ENCODE measurements at places on chromosomes 1 and 21. TPM values are rescaled to one million over a fixed set of nuclear protein-coding genes. Genes with fewer than 3 reads are reported as not detected.

- DNase-seq, result peak; percentile 52
Measured at GRCh38 chr1:172325531-172325930, 95.0 kb upstream of the C1orf105 start.

- no peak for DNase-seq
Measured at GRCh38 chr1:245829826-245830225, 675.0 kb downstream of the KIF26B start.

- peak; percentile 60 for DNase-seq
Measured at GRCh38 chr1:59076612-59077011, 220.3 kb upstream of the FGGY start.

- DNase-seq, result no peak
Measured at GRCh38 chr1:12631571-12631970, 12.3 kb upstream of the AADACL4 start.

GRCh38 chr1:231420299-231420958 is 1.7 kb downstream of the EGLN1 start:
- peak; percentile 52 for DNase-seq

DNA sequence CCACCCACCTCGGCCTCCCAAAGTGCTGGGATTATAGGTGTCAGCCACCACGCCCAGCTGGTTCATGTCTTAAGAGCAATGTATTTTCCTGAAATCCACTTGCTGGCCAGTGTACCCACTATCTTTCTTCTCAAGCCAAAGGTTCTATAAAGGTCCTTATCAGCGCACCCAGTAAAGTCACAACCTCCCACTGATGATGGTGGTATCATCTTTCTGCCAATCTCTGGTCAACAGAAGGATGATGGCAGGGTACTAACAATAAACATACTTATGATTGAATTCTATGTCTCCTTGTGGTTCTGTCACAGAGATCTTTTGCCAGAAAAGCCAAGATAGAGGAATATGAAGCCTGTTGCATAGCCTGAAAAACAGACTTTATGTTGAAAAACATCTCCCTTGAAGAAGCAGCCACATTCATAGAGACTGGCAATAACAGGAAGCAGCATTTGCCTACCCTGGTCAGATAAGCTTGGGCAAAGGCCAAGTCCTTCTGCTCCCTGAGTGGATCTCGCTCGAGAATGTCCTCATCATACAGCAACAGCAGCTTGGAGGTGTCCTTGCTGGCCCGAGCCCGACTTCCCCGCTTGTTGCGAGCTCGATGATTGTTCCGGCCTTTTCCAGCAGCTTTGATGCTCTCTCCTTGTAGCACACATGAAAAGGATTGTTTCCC is 73.0 kb downstream of the DAP3 start:
- peak; percentile 66 for DNase-seq

DNA sequence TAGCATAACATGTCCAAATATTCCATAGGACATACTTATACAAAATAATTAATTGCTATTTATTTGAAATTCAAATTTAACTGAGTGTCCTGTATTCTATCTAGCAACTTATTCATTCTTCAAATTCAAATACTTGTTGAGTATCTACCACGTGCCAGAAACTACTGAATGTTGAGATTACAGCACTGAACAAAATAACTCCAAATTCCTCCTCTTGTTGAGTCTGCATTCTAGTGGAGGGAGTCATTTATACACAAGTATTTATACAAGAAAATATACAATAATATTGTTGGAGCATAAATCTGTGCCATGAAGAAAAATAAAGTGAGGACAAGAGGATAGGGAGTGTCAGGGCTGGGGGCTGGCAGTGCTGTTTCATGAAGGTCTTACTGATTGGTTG is 43.7 kb upstream of the CDC42BPA start:
- DNase-seq, result no peak

GRCh38 chr21:42235593-42235992 is 16.7 kb downstream of the ABCG1 start:
- peak; percentile 19 for DNase-seq

- DNase-seq, result no peak
Measured at GRCh38 chr1:113858418-113858817, 13.1 kb downstream of the PTPN22 start.

DNA sequence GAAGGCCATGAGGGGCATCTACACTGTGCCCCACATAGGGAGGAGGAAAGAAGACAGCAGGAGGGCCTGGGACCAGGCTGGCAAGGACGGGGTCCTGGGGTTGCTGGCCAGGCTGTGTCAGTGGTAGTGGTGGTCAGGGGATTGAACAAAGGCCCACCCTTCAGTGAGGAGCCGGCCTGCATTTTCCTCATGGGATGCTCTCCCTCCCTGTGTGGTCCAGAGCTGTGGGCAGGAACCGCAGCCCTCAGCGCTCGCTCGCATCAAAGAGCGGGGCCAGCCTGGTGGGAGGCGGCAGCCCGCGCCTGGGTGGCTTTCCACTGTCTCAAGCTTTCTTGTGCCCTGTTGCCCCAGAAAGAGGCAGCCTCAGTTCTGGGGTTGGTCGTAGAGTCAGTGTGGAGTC is 24.8 kb downstream of the LHX4 start:
- no peak for DNase-seq

GRCh38 chr1:21318714-21319159 is 28.5 kb upstream of the ECE1 start:
- DNase-seq, result no peak

DNA sequence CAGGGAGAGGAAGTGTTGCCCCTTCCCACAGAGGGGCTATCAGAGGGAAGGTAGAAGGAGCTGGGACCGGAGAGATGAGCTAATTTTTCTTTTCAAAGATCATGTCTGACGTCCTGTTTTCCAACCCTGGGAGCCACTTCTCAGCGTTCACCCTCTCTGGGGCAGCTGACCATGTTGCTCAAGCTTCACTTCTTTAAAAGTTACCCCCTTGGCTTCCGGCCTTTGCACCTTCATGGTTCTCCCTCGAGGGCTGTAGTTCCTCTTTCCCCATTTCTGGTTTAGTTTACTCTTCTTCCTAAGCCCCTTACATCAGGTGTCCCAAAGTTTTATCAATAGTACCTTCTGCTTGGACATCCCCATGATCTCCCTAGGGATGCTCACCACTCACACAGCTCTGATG is 23.8 kb upstream of the CSF1 start:
- no peak for DNase-seq

DNA sequence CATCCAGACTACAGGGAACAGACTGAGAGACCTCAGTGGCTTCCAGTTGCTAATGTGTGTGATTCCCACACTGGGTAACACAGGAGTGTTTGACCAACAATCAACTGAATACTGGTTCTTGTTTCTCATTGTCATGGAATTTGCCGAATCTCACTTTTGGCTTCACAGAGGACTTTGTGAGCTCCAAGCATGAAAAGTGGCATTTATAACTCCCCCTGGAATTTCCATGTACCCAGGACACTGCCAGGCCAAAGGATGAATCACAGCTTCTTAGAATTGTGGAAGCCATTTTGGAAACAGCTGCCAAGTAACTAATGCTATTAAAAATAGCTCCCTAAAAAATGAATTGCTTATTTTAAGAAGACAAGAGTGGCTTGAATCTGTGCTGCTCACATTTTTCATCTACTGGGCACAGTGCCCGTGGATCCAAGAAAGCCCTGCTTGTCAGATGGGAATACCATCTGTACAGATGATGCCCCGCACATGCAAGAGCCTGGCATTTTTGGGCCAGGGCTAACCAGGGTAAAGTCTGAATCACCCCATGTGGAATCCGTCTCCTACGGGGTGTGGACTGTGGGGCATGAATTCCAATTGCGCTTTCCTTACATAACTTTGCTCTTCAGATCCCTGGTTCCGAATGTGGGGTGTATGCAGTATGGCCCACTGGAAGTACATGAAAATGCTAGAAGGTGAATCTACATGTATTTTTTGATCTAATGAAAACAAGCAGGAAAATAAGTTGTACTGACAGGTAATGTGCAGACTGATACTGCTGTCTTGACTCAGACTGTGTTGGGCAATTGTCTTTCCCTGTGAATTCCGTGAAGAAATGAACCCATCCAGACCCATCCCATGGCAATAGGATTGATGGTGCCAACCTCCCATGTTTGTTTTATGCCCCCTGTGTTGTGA is 487.3 kb downstream of the SIPA1L2 start:
- DNase-seq, result peak; percentile 38

GRCh38 chr1:154456631-154457030 is 45.4 kb upstream of the TDRD10 start:
- DNase-seq, result no peak

GRCh38 chr21:26967062-26967913 is at the start of gene ADAMTS5:
TSS of gene ADAMTS5 (minus strand) at chr21:26967088. CDS start at chr21:26966391, 697 bp downstream.
- DNase-seq, result peak; percentile 15

GRCh38 chr1:39852214-39852791 is 31.0 kb downstream of the TRIT1 start:
- DNase-seq, result no peak

- DNase-seq, result no peak
Measured at GRCh38 chr1:44112486-44112885, 6.1 kb upstream of the KLF17 start.

GRCh38 chr1:220269036-220269435 is 3.2 kb downstream of the RAB3GAP2 start:
- no peak for DNase-seq

DNA sequence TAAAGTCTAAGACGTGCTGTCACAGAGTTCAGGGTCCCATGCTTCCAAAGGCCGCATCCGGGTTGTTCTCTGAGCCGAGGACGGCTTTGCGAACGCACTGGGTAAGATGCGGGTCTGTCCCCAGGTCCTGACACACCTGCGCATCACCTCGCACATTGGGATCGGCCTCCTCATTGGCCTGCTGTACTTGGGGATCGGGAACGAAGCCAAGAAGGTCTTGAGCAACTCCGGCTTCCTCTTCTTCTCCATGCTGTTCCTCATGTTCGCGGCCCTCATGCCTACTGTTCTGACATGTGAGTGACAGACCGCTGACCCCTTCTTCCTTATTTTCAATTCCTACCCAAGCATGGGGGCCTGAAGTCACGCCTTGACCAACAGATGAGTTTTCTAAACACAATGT is 25.3 kb downstream of the TFF3 start:
- no peak for DNase-seq

DNA sequence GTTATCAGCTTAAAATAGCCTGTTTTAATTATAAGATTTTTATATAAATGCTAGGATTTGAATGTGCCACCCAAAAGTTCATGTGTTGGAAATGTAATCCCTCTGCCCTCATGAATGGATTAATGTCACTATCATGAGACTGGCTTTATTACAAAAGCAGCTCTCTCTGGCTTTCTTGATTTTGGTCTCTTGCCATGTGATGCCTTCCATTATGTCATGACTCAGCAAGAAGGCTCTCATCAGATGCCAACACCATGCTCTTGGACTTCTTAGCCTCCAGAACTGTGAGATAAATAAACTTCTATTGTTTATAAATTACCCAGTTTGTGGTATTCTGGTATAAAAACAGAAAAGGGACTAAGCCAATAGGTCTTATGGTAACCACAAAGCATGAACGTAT is 6.9 kb upstream of the PRSS38 start:
- no peak for DNase-seq

DNA sequence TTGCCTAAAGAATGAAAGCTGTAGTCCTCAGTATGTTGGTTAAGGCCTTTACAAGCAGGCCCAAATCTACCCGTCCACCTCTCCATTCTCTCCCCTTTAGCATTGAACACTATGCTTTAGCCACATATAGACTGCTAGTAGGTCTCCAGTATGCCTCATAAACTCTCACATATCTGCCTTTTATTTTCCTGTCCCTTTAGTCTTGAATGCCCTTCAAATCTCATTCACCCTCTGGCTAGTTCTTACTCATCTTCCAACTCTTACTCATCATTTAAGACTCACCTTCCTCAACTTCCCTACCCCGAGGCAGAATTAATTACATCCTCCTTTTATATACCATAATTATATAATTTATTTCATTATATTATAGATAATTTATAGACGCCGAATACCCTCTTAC is 78.7 kb upstream of the TSPAN2 start:
- DNase-seq, result no peak

DNA sequence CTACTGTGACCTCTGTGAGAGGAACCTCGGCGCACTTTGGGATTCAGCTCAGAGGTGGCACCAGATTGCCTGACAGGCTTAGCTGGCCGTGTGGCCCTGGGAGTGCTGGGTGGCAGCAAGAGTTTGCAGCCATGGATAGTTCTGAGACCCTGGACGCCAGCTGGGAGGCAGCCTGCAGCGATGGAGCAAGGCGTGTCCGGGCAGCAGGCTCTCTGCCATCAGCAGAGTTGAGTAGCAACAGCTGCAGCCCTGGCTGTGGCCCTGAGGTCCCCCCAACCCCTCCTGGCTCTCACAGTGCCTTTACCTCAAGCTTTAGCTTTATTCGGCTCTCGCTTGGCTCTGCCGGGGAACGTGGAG is 67.5 kb downstream of the DISC1 start:
- DNase-seq, result no peak

DNA sequence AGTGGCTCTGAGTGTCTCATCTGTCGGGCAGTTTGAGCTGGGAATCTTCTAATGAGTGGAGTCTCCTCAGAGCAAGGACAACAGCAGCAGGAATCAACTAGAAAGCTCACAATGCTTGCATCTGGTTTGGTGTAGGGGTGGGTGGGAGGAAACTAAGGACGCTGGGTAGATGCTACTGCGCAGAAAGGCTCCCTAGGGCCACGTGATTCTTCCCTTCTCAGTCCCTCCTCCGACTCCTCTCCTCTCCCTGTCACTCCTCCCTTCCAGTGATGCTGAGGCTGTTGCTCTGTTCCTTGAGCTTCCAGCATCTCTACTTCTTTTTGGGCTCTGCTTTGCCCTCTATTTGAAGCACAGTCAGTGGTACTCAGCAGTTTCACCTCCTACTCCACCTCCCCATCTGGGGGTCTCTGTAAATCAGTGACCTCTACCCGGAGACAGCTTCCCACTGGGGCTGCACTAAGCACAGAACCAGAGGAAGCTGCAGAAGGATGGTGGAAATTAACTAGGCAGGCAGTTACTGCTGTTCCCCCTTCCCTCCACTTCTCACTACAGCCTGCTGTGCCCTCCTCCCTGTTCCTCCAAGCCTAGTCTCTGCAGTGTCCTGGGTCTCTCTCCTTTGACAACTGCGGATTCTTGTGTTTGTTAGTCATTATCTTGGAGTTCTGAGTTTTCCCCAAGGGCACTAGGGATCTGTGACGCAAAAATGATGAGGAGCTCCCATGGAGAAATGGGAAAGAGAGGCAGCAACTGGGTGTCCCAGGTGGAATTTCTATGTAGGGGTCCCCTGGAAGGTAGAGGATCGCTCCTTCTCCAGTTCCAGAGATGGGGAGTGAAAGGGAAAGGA is 5.8 kb downstream of the LINGO4 start:
- no peak for DNase-seq

Gene GJA9
- polyA plus RNA-seq, result not detected

Gene VPS72
- 76.2 TPM for polyA plus RNA-seq

Gene OR10J1
- polyA plus RNA-seq, result not detected

Gene TFF1
- polyA plus RNA-seq, result not detected

Gene MYBPHL
- polyA plus RNA-seq, result not detected

Gene FTCD
- not detected for polyA plus RNA-seq

Gene SPATA21
- polyA plus RNA-seq, result not detected

Gene PTTG1IP
- polyA plus RNA-seq, result 342 TPM

Gene RCAN1
- 6.4 TPM for polyA plus RNA-seq

Gene AGT
- polyA plus RNA-seq, result not detected

Gene SPRR2B
- not detected for polyA plus RNA-seq

Gene VANGL1
- 15.0 TPM for polyA plus RNA-seq

All from endothelial cell of umbilical vein (primary cell).